Fibroblast of skin of back (primary cell): ENCODE measurements at places on chromosomes 16 and 17.
A peak's percentile ranks its signal among the peaks of the same experiment; 100 is the strongest.

DNA sequence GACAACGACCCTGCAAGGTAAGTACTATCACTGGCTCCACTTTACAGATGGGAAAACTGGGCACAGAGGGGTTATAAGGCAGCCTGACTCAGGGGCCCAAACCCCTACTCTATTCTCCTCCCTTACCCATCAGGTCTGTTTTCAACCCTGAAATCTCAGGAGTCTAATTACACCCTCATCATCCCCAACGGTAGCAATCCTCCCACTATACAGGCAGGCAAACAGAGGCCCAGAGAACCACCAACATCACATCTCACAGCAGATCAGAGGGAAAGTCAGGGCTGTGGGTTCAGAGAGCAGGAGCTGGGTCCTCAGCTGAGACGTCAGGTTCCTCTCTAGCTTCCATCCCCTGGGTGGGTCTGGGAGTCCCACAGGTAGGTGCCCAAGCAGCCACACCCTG is 16.5 kb downstream of the JUP start:
- no peak for DNase-seq

- DNase-seq = no peak
Measured at GRCh38 chr17:78514521-78514920, 62.7 kb downstream of the DNAH17 start.

DNA sequence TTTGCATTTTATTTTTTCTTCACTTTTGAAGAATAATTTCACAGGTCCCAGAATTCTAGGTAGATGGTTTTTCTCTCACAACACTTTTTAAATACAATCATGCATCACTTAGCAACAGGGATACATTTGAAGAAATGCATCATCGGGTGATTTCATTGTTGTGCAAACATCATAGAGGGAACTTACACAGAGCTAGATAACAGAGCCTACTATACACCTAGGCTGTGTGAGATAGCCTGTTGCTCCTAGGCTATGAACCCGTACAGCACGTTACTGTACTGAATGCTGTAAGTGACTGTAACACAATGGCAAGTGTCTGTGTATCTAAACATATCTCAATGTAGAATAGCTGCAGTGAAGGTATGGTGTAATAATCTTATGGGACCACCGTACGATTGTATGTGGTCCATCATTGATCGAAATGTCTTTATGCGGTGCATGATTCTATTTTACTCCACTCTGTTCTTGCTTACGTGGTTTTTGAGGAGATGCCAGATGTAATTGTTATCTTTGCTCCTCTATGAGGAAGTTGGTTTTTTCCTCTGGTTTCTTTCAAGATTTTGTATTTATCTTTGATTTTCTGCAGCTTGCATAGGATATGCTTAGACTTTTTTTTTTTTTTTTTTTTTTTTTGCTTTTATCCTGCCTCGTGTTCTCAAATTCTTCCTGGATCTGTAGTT is 35.5 kb upstream of the TMEM92 start:
- DNase-seq = peak; percentile 18

GRCh38 chr17:64024215-64024654 is 3.8 kb upstream of the ICAM2 start:
- DNase-seq = no peak

DNA sequence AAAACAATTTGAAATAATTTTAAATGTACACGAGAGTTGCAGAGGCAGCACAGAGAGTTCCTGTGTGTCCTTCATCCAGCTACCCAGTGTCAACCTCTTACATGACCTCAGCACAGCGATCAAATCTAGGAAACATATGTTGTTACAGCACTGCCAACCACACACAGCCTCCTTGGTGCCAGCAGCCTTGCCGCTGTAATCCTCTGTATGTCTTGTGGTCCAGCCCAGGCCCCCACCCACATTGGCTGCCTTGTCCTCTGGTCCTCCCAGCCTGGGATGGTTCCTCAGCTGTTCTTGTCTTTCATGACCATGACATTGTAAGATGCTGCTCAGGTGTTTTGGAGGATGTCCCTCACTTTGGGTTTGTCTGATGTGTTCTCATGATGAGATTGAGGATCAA is 178.0 kb downstream of the RPTOR start:
- DNase-seq = no peak

DNA sequence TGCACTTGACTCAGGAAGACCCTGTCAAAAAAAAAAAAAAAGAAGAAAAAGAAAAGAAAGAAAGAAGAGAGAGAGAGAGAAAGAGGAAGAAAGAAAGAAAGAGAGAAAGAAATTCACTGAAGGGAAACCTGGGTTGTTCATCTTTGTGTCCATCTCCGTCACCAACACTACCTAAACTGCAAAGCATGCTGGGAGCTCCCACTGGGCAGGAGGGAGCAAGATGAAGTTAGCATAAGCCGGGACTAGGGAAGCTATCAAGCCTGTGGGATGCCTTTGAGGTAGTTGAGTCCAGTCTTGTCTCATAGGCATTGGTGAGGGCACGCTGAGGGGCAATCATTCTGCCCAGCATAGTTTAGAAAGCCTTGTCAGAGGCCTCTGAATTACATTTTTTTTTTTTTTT is 7.6 kb upstream of the CBFB start:
- DNase-seq = no peak

GRCh38 chr16:27447301-27447700 is 45.3 kb downstream of the IL21R start:
- DNase-seq = no peak

GRCh38 chr16:30609002-30609925 is 925 bp downstream of the ZNF689 start:
- DNase-seq = peak; percentile 42

- DNase-seq = no peak
Measured at GRCh38 chr17:57586196-57586740, 158.8 kb downstream of the CCDC182 start.

DNA sequence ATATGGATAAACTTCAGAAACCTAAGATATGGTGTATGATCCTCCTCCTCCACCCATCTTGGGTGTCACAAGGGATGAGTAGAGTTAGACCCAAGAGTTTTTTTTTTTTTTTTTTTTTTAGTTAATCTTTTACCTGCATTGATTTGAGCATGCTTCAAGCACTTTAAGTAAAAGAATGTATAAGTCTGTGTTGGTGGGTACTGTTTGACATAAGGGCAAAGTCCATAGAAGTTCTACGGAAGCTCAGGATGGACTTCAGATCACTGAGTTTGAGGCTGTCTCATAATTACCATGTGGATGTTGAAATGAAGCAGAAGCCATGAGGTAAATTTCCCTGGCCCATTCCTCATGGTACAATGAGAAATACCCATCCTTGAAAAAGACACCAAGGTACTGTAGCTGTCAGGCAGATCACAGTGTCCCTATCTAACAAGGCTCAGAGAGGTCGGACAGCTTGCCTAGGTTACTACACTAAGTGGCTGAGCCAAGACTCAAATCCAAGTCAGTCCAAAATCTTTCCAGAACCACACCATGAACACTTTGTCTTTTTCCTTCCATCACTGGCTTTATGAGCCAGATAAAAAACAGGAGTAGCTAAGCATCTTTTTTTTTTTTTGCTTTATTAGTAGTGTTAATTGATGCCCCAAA is 962.8 kb downstream of the CDH11 start:
- no peak for DNase-seq

DNA sequence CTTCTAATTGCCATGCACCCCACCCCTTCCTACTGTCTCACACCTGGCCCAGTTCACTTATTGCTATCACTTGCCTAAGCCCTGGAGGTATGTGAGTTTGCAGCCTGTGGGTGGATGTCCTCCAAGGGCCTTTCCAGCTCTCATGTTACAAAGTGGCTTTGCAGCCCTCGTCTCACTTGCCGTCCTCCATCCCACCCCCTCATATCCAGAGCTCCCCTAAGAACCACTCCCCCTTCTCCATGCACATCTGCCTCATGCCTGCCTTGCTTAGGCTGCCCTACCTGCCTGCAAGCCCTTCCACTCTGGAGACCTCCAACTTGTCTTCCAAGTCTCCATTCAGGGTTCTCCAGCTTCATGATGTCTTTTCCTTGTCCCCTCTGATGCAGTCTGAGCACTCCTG is 119.4 kb upstream of the NLRP1 start:
- DNase-seq = no peak

DNA sequence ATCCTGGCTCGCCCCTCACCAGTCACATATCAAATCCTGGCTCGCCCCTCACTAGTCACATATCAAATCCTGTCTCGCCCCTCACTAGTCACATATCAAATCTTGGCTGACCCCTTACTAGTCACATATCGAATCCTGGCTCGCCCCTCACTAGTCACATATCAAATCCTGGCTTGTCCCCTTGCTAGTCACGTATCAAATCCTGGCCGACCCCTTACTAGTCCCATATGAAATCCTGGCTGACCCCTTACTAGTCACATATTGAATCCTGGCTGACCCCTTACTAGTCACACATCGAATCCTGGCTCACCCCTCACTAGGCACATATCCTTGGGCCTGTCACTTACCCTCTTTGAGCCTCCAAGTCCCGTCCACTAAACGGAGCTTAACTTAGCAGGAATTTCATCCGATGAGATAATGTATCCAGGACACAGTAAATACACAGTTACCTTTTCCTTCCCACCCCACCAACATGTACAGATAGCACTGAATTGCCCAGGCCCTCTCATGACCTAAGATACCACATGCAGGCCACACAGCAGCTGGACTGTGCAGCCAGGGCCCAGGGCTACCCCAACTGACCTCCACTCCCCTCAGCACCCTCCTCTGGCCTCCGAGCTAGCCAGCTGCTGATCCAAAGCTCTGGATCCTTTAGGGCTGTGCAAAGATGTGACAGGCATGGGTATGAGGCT is 157.8 kb upstream of the RPH3AL start:
- DNase-seq = no peak

DNA sequence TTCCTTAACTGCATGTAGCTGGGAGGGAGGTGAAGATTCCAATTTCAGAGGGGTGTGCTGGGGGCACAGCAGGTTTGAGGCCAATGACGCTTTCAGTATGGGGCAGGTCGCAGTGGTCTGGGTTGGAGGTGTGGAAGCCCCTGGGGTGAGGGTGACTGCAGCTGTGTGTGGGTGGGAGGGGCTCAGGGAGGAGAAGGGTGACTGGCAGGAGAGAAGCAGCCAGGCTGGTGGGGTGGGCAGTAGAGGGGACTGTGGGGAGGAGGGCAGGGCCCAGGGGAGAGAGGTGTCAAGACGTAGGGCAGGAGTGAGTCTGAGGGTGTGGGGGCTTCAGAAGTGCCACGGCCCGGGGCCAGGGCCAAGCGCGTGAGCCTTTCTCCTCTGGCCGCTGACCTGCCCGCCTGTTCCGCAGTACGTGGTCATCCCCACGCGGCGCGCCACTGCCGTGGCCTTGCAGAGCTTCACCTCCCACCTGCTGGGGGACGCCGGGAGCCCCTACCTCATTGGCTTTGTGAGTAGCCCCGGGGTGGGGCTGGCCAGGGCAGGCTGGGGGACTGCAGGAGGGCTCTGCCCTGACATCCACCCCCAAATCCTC is 19.4 kb downstream of the MYBBP1A start:
- no peak for DNase-seq

- no peak for DNase-seq
Measured at GRCh38 chr17:19361944-19362276, 613 bp downstream of the B9D1 start.

GRCh38 chr17:45722161-45722560 is 62.0 kb upstream of the CRHR1 start:
- DNase-seq = peak; percentile 1

DNA sequence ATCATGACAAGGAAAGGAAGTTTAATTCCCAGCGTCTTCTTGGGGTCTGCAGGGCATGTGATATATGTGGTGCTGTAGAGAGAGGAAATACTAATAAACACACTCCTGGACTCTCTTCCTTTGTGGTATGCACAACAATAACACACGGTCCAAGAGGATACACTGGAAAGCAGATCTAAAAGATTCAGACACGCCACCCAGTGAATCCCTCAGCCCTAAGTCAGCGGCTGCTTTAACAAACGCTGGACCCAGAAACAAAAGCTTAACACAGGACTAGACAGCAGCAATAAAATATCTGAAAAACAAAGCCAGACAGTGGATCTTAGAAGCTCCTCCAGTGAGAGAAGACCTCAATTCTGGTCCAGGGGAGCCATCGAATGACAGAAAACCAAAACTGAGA is 13.1 kb downstream of the CFAP20 start:
- DNase-seq = no peak

- DNase-seq = no peak
Measured at GRCh38 chr16:69465881-69466280, 41.5 kb downstream of the CYB5B start.

GRCh38 chr17:69363488-69364210 is 36.7 kb upstream of the ABCA5 start:
- no peak for DNase-seq
